Stimulated activated CD4-positive, alpha-beta T cell treated with anti-CD3 and anti-CD28 coated beads, Interleukin-2, amount 100 ng/mL, for 24 hours (primary cell): ENCODE measurements at places on chromosomes 16 and 17.

DNA sequence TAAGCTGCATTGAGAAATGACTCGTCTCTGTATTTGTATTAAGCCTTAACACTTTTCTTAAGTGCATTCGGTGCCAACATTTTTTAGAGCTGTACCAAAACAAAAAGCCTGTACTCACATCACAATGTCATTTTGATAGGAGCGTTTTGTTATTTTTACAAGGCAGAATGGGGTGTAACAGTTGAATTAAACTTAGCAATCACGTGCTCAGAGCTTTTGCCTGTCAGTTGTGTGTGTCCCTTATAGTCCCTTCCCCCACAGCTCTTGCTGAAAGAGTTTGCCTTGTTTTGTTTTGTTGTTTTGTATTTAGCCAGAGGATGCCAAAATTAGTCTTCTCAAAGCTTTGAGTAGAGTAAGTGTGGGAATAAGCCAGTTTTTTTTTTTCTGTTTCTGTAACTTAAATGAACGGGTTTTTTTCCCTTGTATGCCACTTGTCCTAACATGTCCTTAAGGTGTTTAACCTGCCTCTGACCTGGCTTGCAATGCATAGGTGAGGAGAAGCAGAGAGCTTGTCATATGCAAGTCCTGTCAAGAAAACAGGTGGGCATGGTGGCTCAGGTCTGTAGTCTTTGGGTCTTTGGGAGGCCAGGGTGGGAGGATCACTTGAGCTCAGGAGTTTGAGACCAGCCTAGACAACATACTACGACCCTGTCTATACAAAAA lies 4.6 kb upstream of the MAPK8IP3 start:
- no peak for DNase-seq

GRCh38 chr17:42608305-42609181 lies 631 bp downstream of the RETREG3 start:
- DNase-seq = no peak

- DNase-seq = no peak
Measured at GRCh38 chr17:4488989-4489595, 9.6 kb upstream of the SPNS2 start.

GRCh38 chr17:71180801-71181385 lies 939.9 kb upstream of the SOX9 start:
- DNase-seq = no peak

- DNase-seq = no peak
Measured at GRCh38 chr17:77178563-77178962, 37.8 kb downstream of the SEC14L1 start.
